SJCRH30 (cell line): ENCODE measurements at places on chromosomes 1 and 21. TPM values are rescaled to one million over a fixed set of nuclear protein-coding genes. Genes with fewer than 3 reads are reported as not detected.
A peak's percentile ranks its signal among the peaks of the same experiment; 100 is the strongest.

DNA sequence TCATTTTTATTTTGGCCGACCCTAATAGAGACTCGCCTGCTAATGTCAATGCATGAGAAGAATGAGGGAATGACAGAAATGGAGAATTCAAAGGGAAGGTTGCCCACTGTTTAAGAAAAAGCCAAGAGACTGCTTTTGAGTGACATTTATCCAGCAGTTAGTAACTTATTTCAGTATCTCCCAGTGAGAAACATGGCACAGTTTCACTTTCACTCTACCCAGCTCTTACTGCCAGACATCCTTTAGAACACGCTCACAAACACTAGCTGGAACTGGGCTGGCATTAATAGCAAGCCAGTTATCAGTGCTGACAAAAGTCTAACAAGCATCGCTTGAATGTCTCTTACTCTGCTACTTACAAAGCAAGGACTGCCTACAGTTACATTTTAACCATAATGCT, 8.5 kb downstream of the GGPS1 start:
- no peak for DNase-seq

DNA sequence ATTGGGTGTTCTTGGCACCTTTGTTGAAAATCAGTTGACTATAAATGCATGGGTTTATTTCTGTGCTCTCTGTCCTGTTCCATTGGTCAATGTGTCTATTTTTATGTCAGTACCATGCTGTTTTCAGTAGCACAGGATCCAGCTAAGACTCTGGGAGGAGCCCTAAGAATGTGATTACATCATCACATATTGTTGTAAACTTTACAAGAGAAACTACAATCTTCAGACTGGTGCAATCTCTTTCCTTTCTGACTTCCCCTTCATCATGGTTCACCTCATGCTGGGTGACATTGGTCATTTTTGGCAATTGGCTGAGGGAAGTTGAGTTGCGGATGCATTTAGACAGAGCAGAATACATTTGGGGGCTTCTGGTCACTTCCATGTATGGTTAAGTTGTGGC, 88.4 kb downstream of the C21orf91 start:
- no peak for DNase-seq

TSPEAR gene
- total RNA-seq = not detected in 2 replicates

RPTN gene
- total RNA-seq = not detected in 2 replicates

DNA sequence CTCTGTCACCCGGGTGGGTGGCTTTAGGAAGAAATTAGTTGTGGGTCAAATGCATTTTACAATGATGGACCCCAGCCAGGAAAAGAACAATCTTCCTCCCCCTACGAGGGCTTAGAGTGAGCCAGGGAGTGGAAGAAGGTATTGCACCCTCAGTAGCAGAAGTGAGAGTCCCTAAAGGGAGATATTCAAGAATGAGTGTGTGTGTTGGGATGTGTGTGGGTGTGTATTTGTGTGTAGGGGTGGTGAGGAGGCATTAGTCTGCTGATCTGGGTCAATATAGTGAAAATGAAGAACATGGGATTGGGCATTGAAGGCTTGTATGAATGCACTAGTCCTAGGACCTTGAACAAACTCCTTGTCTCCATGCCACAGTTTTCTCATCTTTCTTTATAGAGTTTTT, 85.2 kb upstream of the RUNX1 start:
- no peak for DNase-seq

DNA sequence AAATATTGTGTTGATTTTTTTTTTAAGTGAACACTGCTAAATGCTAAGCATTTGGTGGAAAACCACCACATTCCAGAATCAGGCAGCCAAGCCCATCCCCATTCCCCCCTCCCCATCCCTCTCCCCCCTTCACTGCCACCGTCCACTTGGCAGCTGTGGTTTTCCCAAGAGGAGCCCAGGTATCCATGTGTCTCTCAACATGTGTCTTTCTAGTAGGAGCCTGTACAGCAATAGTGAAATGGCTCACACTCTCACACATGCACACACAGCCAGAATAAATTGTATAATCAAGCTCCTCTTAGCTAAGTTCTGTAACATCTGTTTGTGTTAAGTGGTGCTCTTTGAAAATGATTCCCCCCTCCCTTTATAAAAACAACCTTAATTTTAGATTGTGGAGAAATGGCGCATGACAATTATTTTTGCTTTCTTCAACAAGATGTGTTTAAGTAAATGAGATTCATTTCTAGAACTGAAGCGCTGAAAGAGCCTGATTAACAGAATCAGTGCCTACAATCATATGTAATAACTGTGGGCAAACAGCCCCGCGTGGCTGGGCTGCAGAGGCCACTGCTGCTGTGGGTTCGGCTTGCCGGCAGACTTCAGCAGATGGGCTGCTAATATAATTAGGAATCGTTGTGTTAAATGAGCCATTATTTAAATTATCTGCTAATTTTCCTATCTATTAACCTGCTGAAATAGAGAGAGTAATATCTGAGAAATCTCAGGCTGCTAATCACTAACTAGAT, 43.3 kb downstream of the BACE2 start:
- no peak for DNase-seq

DNA sequence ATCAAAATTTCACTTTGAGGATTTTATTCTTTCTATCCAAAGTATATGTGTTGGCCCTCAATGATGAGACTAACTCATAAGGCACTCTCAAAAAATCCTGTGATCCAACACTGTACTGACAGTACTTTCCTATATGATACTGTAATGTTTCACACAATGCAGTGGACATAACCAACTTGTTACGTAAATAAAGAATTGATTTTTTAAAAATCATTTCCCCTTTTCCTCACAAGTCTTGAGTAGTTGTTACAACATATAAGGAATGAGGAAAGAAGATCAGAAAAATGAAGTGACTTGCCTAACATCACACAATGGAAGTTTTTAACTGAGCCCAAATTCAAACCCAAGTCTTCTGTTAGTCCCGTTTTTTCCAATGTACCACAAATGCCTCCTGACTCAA, 17.2 kb downstream of the PTP4A2 start:
- no peak for DNase-seq

DNA sequence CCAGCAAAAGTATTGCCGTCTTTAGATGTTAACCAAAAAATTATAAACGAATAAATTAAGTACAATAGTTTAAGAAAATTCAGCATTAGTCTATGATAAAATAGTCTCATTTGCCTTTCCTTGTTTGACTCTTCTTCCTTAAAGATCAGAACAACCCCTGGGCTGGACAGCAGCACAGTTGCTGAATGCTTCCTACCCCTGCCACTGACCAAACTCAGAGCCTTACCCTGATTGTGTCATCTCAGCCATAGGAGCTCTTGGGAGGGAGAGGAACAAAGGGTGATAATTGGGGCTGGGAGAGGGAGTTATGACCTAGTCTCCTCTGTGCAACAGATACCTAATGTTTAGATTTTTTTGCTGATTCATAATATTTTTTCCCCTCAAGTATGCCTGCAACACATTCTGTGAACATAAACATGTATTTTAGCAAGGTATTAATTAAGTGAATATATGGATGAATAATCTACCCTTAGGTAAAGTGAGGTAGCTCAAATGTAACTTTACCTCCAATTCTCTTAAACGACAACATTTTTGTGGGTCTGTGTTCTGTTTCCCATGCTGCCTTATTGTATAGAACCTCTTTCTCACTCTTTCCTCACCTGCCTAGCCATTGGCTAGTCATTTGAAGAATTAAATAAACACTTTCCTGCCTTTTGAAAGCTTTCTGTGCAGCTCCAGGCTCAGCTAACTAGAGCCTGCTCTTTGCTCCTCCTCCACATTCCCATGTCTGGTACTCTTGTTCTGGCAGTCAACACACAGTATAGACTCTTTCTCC, 46.1 kb downstream of the FGGY start:
- no peak for DNase-seq

DNA sequence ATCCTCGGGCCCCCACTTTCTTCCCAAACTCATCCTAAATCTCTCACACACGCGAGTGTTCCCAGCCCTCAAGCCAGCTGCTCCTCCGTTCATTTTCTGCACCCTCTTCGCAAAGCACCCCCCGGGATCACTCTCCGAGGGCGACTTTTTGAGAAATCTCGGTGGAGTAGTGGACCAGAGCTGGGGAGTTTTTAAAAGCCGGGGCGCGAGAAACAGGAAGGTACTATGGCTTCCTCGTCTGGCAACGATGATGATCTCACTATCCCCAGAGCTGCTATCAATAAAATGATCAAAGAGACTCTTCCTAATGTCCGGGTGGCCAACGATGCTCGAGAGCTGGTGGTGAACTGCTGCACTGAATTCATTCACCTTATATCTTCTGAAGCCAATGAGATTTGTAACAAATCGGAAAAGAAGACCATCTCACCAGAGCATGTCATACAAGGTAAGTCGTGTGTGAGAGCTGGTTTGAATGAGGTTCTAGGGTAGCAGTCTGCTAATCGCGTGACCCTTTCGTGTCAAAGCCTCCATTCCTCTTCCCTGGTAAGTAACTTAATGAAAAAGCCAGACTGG, 800 bp downstream of the DR1 start:
- no peak for DNase-seq

SLC9C2 gene
- not detected in 2 replicates for total RNA-seq

DNA sequence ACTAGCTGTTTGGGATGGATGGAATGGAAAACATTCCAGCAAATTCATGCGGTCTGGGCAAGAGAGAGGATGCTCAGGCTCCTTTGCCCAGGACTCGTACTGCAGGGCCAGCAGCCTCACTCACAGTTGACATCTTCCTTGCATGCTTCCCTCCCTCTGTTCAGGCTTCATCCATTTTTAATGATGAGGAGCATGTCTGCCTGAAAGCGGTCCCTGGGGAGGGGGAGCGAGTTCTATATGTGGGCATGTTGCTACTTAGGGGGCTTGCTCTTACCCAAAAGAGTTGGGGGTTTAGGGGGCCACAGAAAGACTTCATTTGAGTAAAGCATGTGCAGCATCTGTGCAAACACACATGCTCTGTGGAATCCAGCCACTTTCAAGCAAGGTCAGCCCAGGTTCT, 98.2 kb downstream of the HMGB4 start:
- no peak for DNase-seq

DNA sequence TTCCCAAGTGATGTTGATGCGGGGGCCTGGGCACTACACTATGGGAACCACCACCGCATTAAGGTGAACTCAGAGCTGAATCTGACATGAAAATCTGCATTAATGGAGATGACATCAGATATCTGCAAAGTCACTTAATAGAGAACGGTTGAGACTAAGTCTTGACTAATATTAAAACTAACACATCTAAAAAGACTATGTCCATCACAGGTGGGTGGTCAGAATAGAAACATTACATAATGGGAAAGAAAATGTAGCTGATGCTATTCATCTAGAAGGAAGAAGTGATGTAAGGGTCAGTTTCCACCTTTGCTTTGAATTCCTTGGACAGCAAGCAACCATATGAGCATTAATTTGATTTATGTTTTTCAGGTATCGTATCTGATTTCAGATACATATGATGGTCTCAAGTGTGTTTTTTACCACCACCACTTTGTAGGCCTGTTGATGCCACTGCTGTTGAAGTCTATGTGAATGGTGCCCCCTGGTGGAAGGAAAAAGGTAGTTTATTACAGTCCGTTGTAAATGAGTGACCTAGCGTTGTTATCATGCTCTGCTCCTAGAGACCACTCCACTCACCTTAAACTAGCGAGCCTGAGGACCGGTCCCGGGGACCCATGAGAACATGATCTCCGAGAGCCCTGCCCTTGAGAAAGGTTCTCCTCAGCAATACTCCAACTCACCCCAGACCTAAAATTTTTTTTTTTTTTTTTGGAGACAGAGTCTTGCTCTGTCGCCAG, 73.5 kb downstream of the BACH1 start:
- peak; percentile 63 for DNase-seq
